DMS 273 treated with DMSO at 0.1 percent for 48 hours (cell line): ENCODE measurements at places on chromosomes 4 and X.

GRCh38 chr4:113835005-113835404, 73.5 kb upstream of the CAMK2D start:
- DNase-seq = no peak

- no peak for DNase-seq
Measured at GRCh38 chr4:41701983-41702382, 46.5 kb downstream of the PHOX2B start.

- DNase-seq = peak; percentile 42
Measured at GRCh38 chrX:107565931-107566603, 62.2 kb upstream of the PRPS1 start.

DNA sequence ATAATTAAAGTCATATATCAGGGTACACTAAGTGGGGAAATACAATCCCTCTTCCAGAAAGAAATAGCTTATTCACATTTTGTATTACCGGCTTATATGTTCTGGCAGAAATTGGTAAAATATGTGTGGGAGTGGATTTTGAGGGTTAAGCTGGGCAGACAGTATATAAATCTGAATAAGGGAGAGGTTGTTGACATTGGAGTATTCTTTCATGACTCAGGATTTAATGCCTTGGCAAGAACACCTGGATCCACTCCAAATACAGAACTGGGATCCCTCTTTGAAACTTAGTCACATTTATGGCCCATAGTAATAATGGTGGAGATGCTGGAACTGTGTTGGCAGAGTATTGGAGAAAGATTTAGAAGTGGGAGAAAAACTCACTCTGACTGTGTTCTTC, 54.3 kb upstream of the TET2 start:
- peak; percentile 12 for DNase-seq

DNA sequence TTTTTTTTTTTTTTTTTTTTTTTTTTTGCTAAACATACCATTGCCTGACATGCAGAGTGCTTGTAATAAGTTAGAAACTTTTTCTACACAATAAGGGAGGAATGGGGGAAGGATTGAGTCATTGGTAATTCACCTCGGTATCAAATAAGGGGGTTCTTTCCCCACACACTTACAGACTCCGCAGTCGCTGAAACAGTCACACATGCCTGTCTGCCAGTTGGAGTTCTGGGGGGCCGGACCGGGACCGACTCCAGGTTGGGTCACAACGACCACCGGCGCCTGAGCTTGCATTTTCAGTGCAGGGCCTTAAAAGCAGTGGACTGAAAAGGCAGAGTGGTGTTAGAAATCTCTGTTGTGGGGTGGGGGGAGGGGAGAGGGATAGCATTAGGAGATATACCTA, 6.9 kb downstream of the PLAC8 start:
- DNase-seq = no peak

DNA sequence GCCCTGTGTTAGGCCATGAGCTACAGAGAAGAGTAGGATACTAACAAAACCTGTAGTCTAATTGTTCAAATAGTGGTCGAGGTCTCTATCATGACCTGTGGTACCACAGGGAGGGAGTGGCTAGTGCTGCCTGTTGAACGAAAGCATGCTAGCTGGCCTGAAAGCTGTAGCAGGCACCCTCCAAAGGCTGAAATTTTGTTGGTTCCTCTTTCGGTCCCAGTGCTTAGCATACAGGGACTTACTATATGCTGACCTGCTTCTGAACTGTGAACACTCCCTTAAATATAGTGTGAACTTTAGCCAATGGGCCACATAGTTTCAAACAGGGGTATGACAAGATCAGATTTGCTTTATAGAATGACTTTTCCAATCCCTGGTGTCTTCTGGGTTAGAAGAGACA, 113.4 kb downstream of the PJA1 start:
- no peak for DNase-seq

- DNase-seq = no peak
Measured at GRCh38 chr4:157888281-157888680, 284.5 kb downstream of the GASK1B start.

DNA sequence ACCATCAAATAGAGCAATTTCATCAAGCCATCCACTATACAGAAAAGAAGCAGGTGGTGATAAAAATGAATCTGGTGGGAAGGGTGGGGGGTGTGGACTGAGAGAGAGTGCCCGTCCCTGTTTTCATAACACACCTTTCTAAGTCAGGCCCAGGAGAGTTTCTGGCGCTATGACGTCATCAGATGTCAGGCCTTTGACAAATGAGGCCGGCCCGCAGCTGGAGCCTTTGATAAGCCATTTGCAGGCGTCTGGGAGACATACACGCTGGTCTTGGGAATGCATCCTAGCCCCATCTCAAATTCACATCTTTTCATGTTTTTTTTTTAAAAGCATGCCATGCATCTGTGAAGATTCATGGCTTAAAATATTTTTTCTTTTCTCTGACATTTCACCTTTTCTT, 404.5 kb downstream of the BCOR start:
- no peak for DNase-seq

DNA sequence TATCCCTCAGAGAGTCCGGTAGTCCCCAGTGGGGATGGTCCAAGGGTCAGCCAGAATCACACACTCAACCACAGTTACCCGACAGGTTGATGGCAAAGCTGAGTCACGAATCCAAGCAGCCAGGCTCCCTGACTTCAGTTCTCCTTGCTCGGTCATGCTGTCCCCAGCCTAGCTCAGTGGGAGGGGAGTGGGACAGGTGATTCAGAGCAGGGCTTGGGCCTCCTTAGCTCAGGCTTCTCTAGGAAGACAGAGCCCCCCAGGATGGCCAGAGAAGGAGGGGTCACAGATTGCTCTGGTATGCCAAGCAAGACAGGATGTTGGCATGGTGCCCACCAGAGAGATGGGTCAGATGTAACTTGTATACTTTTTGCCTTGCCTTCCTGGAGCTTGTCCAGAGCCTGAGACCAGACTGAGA, 66.5 kb downstream of the EFNB1 start:
- no peak for DNase-seq

DNA sequence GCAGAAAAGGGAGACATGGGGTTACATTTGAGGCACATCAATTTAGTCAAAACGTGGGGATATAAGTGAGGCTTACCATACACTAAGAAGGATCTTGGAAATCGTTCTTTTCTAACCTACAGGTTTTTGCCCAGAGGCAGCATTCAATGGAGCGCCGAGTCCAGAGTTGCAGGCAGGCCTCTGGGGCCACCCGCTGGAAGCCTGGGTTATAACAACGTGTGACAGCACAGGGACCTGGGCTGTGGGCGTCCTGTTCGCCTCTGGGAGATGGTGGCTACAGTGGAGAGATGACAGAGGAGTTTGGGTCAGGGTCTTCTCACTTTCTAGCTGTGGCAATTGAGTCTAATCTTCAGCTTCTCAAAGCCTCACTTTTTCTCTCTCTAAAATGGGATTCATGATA, 53.9 kb downstream of the ENPP6 start:
- DNase-seq = peak; percentile 0

DNA sequence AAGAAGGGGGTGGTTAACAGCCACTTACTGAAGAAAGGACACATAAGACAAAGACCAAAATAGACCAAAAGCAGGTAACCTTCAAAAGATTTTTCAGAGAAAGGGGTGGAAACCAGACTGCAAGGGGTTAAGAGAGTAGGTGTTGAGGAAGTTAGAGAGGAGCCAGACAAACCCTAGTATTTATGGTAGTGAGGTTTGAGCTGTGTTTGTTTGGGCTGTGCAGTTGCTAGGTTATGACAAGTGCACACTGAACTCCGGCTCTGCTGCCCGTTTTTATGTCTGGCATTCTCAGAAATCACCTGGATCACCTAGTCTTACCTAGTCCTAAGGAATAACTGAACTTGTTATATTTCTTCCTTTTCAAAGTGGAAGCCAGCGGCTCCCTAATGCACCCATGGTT, 22.9 kb upstream of the G3BP2 start:
- no peak for DNase-seq

GRCh38 chrX:100931925-100932285, 3.2 kb upstream of the XKRX start:
- DNase-seq = no peak

DNA sequence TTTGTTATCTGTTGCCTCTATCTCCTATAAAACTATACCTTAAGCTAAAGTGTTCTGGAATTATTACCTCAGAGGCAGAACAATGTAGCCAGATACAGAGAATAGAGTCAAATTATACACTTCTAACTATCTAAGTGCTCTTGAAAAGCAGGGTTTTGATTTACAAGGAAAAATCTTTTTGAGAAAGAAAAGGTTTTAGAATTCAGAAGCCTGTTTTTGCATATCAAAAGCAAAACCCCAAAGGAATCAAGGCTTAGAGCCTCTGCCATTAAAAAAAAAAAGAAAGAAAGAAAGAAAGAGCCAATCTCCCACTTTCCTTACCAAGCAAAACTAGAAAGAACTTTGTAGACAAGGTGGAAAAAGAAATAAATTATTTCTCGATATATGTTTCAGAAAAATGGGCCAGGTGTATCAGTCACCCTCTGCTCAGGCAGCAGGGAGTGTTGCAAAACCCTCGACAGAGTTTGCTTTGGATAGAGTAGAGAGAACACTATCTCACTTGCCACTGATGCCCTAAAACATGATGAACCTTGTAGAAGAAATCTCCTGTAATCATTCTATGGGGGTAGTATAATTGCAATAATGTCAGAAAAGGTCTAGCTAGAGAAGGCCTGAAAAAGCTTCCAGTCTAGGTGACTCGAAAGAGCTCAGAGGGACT, 318.3 kb downstream of the PCDH10 start:
- no peak for DNase-seq
